AG09319 (cell line): ENCODE measurements at places on chromosomes 7 and 10.
A peak's percentile ranks its signal among the peaks of the same experiment; 100 is the strongest.

DNA sequence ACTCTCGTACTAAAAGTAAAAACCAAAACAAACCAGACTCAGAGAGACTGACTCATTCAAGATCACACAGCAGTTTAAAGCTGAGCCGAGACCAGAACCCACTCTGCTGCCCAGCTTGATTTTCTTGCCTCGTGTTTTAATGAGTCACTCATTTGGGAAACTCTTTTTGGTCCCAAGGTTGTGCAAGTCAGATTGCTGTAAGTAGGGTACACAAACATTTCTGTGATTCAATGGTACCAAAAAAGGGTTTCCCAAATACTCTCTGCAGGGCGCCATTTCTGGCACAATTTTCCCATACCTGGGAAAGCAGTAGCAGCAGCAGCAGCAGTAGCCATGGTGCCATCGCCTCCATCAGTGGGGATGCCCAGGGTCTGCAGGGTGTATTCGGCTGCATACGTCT lies 69.9 kb downstream of the ASAH2B start:
- DNase-seq: no peak

- DNase-seq: no peak
These were observed 72.3 kb downstream of the CHCHD3 start for GRCh38 chr7:133009426-133010252.

DNA sequence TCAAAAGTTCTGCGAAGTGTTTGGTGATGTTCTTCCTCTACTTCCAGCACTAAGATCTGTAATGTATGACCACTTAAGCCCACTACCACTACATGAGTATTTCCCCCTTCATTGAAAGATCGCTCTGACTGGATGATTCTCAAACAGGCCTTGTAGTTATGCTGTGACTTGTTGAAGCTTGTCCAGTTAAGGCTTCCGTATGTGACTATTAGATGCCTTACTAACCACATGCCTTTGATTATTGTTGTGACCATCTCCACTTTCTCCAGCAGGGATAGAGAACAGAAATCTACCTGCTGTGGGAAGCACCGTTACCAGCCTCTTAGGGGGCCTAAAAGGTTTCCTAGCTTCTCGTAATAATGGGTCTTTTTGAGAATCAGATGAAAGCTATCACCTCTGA lies 81.1 kb downstream of the NOC3L start:
- no peak for DNase-seq

DNA sequence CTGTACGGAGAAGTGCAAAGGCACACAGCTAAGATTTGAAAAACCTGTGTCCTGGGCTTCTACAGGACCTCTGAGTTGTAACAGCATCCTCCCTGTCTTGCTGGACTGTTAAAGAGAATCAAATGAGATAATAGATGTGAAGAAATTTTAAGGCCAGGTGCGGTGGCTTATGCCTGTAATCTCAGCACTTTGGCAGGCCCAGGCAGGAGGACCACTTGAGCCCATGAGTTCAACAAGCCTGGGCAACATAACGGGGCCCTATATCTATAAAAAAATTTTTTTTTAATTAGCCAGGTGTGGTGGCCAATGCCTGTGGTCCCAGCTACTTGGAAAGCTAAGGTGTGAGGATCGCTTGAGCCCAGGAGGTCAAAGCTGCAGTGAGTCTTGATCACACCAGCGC lies 2.9 kb upstream of the ARHGAP21 start:
- no peak for DNase-seq

GRCh38 chr10:119370111-119370741 lies 162.9 kb downstream of the GRK5 start:
- peak; percentile 84 for DNase-seq

DNA sequence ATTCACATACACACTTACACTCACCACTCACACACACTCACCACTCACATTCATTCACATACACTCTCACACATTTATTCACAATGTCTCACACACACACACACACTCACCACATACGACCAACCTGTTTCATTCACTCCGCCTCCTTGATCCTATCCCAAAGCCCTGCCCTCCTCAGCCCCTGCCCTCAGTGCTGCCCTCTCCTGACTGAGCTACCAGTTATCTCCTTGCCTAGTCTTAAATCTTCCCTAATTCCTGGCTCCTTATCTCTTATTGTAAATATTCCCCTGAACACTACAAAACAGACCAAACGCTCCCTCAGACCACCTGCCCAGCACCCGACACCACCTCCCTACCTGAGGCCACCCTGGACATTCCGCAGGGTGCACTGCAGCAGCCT lies 26.1 kb upstream of the C10orf120 start:
- no peak for DNase-seq

- DNase-seq: no peak
These were observed 53.6 kb upstream of the AOAH start for GRCh38 chr7:36777855-36778254.

GRCh38 chr10:85039311-85039710 lies 710.9 kb downstream of the CCSER2 start:
- DNase-seq: no peak

DNA sequence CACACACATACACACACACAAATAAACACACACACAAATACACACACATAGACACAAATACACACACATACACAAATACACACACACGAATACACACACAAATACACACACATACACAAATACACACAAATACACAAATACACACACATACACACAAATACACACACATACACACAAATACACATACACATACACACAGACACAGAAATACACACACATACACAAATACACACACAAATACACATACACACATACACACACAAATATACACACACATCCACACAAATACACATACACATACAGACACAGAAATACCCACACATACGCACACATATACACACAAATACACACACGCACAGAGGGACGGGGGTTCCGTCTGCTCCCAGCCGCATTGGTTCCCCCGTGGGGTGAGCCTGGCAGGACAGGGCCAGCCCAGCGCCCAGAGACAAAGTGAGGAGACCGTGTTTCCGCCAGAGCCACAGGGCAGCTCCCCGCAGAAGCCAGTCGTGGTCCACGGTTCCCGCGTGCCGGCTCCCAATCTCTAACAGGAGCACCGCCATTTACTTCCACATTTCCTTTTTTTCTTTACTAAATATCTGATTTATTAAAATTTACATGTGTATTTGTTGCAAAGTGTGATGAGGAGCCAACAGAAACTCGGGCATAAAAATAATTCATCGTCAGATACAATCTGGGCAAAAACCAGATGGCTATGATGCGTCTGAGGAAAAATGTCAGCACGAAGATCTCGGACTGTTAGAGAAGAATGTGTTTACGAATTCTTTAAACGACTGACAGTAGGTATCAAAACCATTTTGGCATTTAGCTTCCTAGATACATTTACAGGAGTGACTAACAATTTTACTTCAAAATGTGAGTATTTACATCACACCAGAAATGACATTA lies 3.1 kb upstream of the KNDC1 start:
- DNase-seq: no peak

DNA sequence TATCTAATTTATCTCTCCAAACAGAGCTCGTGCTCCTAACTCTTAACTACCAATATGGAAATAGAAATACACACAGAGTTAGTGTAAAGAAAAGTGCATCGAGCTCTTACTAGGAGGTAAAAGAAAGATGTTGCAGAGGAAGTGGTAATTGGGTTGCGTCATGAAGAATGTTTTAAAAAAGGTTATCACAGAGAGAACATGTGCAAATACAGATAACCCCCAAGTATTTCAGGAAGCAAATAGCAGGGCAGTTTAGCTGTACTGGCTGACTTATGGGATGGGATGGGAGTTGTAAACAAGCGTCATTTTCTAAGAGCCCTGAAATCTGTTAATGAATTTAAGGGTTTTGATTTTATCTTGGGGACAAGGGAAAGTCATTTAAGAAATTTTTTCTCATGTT lies 153.9 kb downstream of the AGMO start:
- no peak for DNase-seq

GRCh38 chr7:50552139-50552538 lies 13.1 kb downstream of the DDC start:
- DNase-seq: no peak

- no peak for DNase-seq
These were observed 312 bp downstream of the ARL4A start for GRCh38 chr7:12687718-12688171.

DNA sequence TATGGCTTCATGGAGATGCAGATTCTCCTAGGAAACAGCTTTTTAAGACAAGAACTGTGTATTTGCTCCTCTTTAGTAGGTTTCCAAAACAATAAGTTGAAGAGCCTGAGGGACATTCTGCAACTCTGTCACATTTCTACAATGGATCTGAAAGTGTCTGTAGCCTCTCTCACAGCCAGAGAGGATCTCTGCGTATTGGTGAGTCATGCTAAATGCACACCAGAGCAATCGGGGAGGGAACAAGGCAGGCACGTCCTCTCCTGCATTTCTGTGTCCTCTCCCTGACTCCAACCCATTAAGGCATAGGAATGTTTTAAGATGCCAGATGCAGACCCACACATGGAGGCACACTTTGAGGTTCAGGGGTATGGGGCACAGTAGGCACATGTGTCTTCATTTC lies 1126.4 kb upstream of the GHITM start:
- DNase-seq: no peak

- DNase-seq: no peak
These were observed 405.5 kb downstream of the GRID1 start for GRCh38 chr10:85961073-85961472.

DNA sequence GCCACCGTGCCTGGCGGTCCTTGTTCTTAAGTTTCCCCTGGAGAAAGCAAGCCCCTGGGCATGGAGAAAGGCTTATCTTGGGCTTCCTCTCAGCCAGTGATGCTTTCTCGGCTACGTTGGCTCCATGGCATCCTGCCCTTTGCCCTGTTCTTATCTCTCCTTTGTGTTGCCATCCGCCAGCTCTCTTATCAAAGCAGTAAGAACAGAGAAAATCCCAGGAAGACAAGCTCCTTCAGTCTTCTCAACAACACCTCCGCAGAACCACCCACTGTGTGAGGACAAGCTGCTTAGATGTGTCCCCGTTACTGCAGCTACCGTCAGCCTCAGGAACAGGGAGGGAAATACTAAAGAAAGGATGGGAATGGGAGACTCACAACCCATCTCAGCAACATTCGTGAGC lies 3.3 kb downstream of the PLEKHS1 start:
- DNase-seq: no peak

GRCh38 chr7:2639181-2639681 lies 7.4 kb downstream of the TTYH3 start:
- DNase-seq: no peak

GRCh38 chr10:90226517-90226916 lies 525.1 kb downstream of the KIF20B start:
- DNase-seq: no peak

- no peak for DNase-seq
These were observed 78.0 kb downstream of the COL13A1 start for GRCh38 chr10:69879634-69880257.

GRCh38 chr10:60082744-60083344 lies 176.5 kb upstream of the CCDC6 start:
- DNase-seq: no peak

- no peak for DNase-seq
These were observed 957.2 kb upstream of the GHITM start for GRCh38 chr10:83182076-83182475.

GRCh38 chr7:95777269-95777668 lies 4.9 kb downstream of the DYNC1I1 start:
- DNase-seq: no peak

DNA sequence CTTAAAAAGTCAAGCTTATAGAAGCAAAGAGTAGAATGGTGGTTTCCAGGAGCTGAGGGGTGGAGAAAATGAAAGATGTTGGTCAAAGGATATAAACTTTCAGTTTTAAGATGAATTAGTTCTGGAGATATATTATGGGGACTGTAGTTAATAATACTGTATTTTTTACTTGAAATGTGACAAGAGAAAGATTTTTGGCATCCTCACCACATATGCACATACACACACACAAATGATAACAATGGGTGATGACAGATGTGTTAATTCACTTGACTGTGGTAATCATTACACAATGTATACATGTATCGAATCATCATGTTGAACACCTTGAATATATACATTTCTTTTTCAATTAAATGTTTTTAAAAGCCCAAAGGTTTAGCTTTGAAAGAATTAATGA lies 32.7 kb upstream of the ZPBP start:
- no peak for DNase-seq

- DNase-seq: no peak
These were observed 33.0 kb downstream of the TMEM106B start for GRCh38 chr7:12244129-12244528.

GRCh38 chr7:135900065-135900546 lies 77.1 kb downstream of the MTPN start:
- DNase-seq: no peak

GRCh38 chr10:117188371-117188770 lies 8.9 kb upstream of the KCNK18 start:
- DNase-seq: no peak
